Motor neuron (in vitro differentiated cells): ENCODE measurements at places on chromosomes 11 and 22. TPM values are rescaled to one million over a fixed set of nuclear protein-coding genes. Genes with fewer than 3 reads are reported as not detected.

The POU2AF2 gene
- not detected in 2 replicates for total RNA-seq

The PKP3 gene
- total RNA-seq, result 17.3 and 24.4 TPM in 2 replicates

The MUC6 gene
- total RNA-seq, result under 0.01 and 0.44 TPM in 2 replicates

The ZNF280A gene
- total RNA-seq, result 0.15 TPM in 1 of 2 replicates, not detected in the other

The DBX1 gene
- 0.54 TPM in 1 of 2 replicates, not detected in the other for total RNA-seq

The VSIG2 gene
- not detected in 2 replicates for total RNA-seq

The OR4A47 gene
- total RNA-seq, result 0.34 and 0.47 TPM in 2 replicates

The C11orf65 gene
- total RNA-seq, result 1.8 and 2.6 TPM in 2 replicates

The C22orf31 gene
- total RNA-seq, result 0.28 TPM in 1 of 2 replicates, not detected in the other

The ZNRF3 gene
- total RNA-seq, result 3.3 TPM in 2 replicates

The MYEOV gene
- total RNA-seq, result 0.08 and 0.87 TPM in 2 replicates

The RRAS2 gene
- total RNA-seq, result 25.7 and 26.1 TPM in 2 replicates

The TRIM64 gene
- not detected in 2 replicates for total RNA-seq

The MYO7A gene
- 2.2 and 2.3 TPM in 2 replicates for total RNA-seq

The PIWIL4 gene
- total RNA-seq, result 0.78 and 2.5 TPM in 2 replicates

The RASD2 gene
- total RNA-seq, result 0.15 and 0.22 TPM in 2 replicates

The MS4A15 gene
- total RNA-seq, result 0.13 TPM in 1 of 2 replicates, not detected in the other

The DNAJB7 gene
- total RNA-seq, result 2.8 TPM in 2 replicates

The LDHA gene
- total RNA-seq, result 534 and 546 TPM in 2 replicates

The CPSF7 gene
- 58.5 and 58.6 TPM in 2 replicates for total RNA-seq
